ENCODE measurements at places on chromosomes 5 and 9.

DNA sequence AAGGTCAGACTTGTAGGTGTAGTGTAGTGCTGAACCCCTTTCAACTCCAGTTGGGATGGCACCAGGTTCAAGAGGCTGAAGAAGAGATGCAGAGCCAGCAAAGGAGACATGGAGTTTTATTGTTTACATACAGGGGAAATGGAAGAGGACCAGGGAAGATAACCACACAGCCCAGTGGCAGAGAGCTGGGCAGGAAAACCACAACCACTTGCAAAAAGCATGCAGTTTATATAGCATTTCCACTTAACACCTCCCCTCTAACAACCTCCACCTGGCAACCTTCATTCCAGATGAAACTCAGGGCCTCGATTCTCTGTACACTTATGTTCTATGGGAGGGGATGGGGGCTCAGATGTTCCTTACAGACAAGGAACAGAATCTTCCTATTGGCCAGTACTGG is 56.9 kb downstream of the SNX24 start:
- no peak for DNase-seq

GRCh38 chr9:96274939-96275338 is 27.0 kb downstream of the HSD17B3 start:
- no peak for DNase-seq

- DNase-seq: no peak
These were observed 591 bp downstream of the ABCA1 start for GRCh38 chr9:104927216-104927911.

GRCh38 chr5:84480873-84481637 is 96.4 kb upstream of the EDIL3 start:
- DNase-seq: no peak

- DNase-seq: no peak
These were observed 373.4 kb upstream of the ACO1 start for GRCh38 chr9:32011049-32011448.

DNA sequence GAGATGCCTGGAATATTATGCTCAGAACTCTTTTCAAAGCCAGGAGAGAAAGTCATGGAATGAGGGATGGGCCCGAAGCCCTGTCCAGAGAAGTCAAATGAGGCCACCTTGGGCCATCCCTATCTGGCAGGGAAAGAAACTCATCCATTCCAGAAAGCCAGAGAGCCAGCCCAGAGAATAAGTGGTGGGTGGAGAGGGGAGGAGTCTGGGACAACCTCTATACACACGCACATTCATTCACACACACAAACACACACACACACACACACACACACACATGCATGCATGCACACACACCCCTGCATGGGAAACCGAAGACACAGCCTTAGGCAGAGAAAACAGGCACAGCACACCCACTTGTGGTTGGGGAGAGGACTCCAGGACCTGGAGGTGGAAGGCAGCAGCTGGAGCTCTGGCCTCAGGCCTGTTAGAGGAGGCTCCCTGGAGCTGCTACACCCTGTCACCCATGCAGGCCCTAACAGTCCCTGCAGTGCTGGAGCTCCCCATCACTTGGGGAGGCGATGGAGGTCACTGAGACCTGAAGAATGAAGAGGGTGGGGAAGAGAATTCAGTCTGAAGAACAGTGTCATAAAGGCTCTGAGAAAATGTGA is 38.0 kb downstream of the TGFBI start:
- no peak for DNase-seq

DNA sequence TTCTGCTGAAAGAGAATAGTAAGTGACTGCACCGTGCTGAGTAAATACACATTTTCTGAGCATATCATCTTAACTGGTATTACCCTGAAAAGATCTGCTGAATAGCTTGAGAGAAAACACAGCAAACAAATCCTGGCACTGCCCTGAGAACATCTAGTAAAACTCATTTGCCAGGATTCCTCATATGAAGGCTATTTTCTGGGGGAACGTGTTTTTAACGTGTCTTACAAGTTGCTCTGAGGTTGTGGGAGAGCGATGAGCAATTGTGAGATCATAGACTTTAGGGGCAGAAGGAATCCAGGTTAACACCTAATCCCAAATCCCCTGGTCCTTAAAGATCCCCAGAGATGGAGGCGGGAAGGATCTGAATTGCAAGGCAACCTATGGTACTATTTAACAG is 331.9 kb upstream of the RFX3 start:
- no peak for DNase-seq

- no peak for DNase-seq
These were observed 49.5 kb downstream of the TJP2 start for GRCh38 chr9:69223605-69224004.

Measured in stimulated activated CD8-positive, alpha-beta memory T cell treated with anti-CD3 and anti-CD28 coated beads, Interleukin-12 subunit alpha, Interleukin-12 subunit beta, amount 100 ng/mL, for 1 hour (primary cell).